ENCODE measurements at places on chromosomes 11 and 22. TPM values are rescaled to one million over a fixed set of nuclear protein-coding genes. Genes with fewer than 3 reads are reported as not detected.

DRD4 gene
- 0.24 TPM for total RNA-seq

NLRP14 gene
- total RNA-seq = not detected

LBHD1 gene
- 4.5 TPM for total RNA-seq

NPAS4 gene
- not detected for total RNA-seq

SHISAL1 gene
- 4.1 TPM for total RNA-seq

OR4D11 gene
- total RNA-seq = not detected
